ENCODE measurements at places on chromosomes 12 and 14.
A peak's percentile ranks its signal among the peaks of the same experiment; 100 is the strongest.

- no peak for DNase-seq
Measured at GRCh38 chr12:132773077-132773955, 11.7 kb upstream of the ANKLE2 start.

GRCh38 chr12:50520416-50521207 lies 15.8 kb downstream of the DIP2B start:
- DNase-seq: no peak

DNA sequence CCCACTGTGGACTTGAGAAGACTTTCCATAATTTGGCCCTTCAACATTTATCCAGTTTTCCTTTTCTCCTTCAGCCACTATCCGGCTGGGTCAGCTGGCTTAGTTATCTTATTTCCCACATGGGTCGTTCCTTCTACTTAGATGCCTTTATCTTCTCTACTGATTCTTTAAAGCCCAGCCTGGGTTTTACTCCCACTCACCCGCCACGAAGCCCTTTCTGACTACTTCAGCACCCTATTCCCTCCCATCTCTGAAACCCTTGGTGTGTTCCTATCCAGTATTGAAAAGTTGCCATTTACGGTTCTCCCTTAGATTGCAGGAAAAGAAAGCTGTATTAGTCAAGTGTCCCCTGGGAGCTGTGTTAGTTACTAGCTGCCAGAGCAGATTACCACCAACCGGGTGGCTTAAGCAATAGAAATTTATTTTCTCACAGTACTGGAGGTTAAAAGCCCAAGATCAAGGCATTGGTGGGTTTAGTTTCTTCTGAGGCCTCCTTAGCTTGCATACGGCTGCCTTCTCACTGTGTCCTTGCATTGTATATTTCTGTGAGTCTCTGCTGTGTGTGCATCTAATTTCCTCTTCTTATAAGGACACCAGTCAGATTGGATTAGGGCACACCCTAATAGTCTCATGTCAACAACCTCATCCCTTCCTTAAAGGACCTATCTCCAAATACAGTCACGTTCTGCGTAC lies 105.5 kb downstream of the GPATCH2L start:
- no peak for DNase-seq

DNA sequence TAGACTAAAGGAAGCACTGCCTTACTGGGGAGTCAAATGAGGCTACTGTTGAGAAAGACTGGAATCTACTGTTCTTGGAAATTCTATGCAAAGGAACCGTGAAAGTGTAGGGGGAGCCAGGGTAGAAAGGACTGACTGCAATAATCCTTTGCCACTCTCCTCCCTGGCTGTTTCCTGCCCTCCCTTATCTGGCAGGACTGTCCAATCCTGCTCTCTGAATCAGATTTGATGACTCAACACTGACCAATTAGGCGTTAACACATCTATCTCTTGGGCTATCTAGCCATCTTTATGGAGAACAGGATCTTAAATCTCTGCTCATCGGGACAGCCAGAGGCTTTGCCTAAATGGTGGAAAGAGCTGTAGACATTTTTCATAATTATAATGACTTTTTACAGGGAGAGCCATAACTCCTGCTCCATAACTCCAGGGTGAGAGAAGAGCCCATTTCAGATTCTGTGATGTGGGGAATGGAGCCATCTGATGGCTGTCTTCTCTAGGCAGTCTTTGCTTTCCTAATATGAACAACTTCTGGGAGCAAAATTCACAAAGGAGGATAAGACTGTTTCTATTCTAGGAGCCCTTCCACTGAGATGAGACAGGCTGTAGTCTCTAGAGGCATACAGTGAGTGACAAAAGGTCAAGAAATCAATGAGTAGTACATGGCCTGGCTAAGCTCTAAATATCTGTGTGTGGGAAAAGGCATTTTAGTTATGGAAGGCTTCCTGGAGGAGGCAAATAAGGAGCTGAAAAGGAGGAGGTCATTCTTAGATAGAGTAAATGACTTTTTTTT lies 68.9 kb upstream of the CISTR start:
- DNase-seq: peak; percentile 13

DNA sequence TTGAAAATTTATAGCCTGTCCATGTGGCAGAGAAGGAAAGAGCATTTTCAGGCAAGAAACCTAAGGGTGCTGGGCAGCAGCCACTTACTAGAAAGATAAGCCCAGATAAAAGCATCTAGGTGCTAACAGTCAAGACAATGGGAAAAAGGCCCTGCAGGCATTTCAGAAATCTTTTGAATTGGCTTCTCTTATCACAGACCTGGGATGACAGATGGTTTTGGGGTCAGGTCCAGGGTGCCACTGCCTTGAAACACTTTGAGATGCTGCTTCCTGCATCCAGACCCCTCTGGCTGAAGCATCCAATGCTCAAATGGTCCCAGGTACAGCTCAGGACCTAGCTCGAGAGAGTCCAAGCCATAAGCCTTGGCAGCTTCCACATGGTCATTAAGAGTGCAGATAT lies 466.5 kb downstream of the FSCB start:
- no peak for DNase-seq

GRCh38 chr14:105487449-105487985 lies 831 bp downstream of the CRIP1 start:
- no peak for DNase-seq

DNA sequence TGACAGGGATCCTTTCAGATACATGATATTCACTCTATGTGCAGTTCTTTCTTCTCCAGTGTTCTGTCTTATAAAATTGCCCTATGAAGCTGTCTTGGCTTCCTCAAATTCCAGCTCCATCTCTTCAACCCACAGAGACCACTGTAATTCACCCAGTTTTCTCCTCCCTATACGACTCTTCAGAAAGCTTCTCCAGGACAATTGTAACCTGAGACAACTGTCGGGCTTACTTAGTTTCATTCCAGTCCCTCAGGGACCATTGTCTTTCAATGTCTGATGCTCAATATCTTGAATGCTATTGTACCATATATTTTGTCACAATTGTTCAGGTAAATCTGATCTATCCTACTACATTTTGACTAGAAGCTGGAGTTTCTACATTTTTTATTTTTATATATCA lies 345.3 kb downstream of the RPL10L start:
- no peak for DNase-seq

- DNase-seq: no peak
Measured at GRCh38 chr14:82720431-82720830, 1186.8 kb upstream of the SEL1L start.

DNA sequence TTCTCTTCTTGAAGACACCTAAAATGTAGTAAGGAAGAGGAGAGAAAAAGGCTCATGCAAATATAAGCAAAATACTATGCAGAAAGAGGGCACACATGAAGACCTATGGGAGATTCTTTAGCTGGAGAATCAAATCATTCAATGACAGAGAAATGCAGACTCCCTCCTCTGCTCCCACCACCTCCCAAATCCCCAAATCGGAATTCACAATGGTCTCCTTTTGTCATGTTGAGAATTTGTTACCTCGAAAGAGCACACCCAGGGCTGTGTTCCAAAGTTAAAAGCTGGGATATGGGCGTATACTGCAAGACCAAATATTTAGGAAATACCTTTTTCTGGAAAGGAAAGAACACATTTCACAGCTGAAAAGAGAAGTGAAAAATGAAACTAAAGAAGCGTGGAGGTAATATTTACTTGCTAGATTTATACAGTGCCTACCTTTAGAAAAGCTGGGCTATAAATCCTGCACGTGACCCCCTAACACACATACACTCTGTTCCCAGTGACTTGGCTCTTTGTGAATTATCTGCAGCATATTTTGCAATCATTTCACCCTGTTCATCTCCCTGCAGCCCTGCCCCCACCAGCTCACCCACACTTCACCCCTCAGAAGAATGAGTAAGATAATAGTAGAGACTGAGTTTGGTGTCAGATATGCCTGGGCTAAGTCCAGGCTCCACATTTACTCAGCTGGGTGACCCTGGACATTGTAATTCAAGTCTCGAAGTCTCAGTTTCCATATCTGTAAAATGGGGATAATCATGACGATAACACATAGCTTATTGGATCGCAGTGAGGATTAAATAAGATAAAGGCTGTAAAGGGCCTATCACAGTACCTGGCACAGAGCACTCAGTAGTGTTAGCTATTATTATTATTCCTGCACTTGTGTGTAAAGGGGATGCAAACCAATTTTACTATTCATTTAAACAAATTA lies 2.9 kb upstream of the CACNA1C start:
- DNase-seq: no peak

- DNase-seq: no peak
Measured at GRCh38 chr12:56029166-56029519, 8.3 kb downstream of the IKZF4 start.

DNA sequence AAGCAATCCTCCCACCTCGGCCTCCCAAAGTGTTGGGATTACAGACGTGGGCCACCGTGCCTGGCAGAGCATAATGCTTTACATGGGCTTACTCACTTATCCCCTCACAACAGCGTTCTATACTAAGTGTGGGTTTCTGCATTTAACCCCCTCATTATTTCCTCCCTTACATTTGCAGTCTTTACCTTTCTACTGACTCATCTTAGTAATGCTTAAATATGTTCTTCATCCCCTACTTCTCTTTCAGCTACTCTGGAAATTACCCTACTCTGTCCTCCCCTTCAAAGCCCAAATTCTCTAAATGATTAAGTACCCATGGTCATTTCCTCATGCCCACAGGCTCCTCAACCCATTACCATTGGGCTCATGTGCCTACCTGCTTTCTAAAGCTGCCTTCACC lies 40.7 kb downstream of the NKX2-1 start:
- DNase-seq: no peak

GRCh38 chr12:52627395-52628110 lies 9.2 kb upstream of the KRT73 start:
- no peak for DNase-seq

GRCh38 chr12:96053476-96054243 lies 18.3 kb upstream of the LTA4H start:
- DNase-seq: no peak

DNA sequence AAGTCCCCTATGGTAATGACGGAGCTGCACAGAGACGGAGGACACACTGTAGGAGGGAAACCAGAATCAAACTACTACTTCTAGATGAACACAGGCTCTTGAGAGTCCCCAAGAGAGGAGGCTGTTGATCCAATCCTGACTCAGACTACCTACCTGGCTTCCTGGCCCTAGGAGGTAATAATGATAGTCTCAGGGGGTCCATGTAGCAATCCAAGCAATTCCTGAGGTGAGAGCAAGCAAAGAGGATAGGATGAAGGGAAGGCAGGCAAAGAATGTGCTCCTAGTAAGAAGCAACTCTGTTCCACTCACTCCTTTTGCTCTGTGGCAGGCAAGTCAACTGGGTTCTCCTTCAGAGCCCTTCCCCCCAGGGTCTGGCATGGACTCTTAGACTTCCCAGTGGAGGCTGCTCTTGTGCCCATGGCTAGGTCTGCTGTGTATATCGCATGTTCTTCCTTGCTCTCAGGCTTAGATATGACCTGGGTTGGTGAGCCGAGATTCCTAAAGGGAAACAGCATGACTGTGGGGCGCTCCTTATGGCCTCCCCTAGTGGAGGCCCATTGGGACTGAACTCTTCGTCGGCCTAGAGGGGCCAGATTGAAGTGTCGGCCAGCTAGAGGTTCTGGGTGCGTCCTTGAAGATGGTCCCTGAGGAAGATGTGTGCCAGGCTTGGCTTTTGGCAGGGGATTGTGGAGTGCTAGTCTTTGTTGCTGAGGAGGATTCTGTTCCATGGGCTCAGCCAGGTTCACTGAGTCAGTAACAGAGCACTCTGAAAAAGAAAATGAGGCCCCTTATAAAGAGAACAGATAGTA lies 2.1 kb downstream of the TINF2 start:
- no peak for DNase-seq

GRCh38 chr12:122167356-122167925 lies 6.6 kb downstream of the IL31 start:
- DNase-seq: no peak

DNA sequence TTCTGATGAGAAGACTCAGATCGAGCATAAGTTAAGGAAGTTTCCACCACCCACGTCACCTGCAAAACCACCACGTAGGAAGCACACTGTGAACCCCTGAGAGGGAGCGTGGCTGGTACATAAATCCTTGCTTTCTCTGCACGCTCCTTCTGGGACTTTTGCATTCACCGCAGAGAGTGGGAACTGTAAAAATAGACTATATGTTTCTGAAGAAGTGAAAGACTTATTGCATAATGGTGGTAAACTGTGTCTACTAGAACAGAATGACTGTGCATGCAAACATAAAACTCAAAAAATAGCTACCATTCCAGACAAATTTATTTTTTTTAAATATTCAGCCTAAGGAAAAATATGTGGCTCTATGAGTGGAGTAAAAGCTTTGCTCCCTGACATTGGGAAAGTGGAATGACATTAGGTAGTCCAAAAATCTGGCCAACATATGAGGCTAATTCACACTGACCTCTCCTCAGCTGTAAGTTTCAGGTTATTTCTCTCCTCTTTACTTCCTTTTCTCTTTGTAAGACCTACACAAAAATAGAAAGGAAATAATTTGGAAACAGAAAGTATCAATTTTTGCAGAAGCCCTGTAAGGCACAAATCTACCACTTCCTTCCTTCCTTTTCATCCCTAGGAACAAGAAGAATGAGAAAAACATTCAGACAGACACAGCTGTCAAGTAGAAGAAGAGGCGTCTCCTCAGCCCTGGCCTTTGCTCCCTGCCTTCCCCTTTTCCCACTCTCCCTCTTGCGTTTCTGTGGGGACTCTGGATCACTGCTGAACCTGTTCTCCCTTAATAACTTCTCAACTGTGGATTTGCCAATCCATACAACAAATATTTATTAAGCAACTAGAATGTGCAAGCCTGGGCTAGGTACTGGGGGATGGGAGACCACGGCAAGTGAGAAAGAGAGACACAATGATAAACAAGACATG lies 264.3 kb upstream of the FOXN3 start:
- DNase-seq: no peak

DNA sequence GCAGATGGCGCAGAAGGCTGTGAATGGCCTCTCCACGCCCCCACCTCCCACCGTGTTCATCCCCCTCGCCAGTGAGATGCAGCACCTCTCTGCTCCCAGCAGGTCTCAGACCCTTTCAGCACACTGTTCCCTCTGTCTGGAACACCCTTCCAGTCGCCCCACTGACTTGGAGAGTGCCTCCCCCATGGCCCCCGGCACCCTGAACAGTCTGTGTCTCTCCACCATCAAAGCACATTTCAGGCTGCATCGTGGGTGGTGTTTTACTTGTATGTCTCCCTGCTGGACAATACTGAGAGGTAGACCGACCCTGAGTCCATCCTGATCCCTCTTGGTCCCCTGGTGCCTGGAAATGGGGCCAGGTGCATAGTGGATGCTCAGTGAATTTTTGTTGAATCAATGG lies 34.9 kb downstream of the CACNA2D4 start:
- DNase-seq: no peak

DNA sequence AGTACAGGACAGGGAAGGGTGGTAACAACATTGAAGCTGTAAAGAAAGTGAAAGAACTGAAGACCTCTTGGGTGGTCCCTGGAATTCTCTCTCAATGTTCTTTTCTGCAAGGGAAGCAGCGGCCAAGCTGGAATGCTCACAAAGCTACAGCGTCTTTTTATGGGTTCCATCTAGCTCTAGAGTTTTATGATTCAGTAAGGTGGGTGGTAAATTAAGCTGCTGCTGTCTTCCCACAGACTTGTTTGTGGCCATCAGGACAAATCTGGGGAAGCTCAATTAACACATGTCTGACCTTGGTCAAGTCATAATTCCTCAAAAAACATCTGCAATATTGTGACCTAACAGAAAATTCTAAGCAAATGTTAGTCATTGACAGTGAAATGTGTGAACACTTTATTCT lies 139.1 kb downstream of the MED13L start:
- no peak for DNase-seq

- no peak for DNase-seq
Measured at GRCh38 chr12:61272441-61272840, 987.8 kb upstream of the USP15 start.

- DNase-seq: peak; percentile 40
Measured at GRCh38 chr12:63668028-63668799, at the start of gene DPY19L2. Gene DPY19L2, minus strand, starts transcription at chr12:63668493. Its CDS starts 100 bp downstream, at chr12:63668393.

Data from A549 (cell line).